ENCODE measurements at places on chromosomes 6 and 20. TPM values are rescaled to one million over a fixed set of nuclear protein-coding genes. Genes with fewer than 3 reads are reported as not detected.
A peak's percentile ranks its signal among the peaks of the same experiment; 100 is the strongest.

SLA2 gene
- 0.11 TPM for total RNA-seq

COMMD7 gene
- total RNA-seq = 11.9 TPM

SAPCD1 gene
- total RNA-seq = 0.90 TPM

DNA sequence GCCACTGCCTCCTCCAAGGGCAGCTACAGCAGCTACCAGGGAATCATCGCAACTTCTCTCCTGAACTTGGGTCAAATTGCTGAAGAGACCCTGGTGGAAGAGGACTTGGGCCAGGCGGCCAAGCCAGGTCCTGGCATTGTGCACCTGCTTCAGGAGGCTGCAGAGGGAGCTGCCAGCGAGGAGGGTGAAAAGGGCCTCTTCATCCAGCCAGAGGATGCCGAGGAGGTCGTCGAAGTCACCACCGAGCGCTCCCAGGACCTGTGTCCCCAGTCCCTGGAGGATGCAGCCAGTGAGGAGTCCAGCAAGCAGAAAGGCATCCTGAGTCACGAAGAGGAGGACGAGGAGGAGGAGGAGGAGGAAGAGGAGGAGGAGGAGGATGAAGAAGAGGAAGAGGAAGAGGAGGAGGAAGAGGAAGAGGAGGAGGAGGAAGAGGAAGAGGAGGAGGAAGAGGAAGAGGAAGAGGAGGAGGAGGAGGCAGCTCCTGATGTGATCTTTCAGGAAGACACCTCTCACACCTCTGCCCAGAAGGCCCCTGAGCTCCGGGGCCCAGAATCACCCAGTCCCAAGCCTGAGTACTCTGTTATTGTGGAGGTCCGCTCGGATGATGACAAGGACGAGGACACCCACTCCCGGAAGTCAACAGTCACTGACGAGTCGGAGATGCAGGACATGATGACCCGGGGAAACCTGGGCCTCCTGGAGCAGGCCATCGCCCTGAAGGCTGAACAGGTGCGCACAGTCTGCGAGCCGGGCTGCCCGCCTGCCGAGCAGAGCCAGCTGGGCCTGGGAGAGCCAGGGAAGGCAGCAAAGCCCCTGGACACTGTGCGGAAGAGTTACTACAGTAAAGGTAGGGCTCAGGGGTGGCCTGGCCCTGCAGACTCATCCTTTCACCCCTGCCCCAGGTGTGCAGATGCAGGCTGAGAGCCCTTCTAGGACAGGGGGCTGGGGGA is 43.7 kb downstream of the MYT1 start:
- DNase-seq = no peak

- DNase-seq = no peak
These were observed 95.9 kb downstream of the SSR1 start for GRCh38 chr6:7216941-7217621.

DNA sequence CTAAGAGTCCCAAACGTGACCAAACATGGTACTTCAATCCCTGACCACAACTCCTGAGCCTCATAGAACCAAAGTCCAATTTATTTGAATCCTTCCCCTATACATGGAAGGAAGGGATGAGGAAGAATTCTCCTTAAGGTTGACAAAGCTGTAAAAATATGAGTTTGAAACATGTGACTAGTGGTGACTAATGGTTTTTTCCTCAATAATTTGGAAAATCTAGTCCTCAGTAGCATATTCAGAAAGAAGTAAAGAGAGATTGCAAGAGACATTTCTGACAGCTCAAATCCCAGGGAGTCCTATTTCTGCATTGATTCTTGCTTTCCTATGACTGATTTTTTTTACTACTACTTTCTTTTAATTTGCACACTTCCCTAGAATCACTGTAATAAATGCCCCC is 443.7 kb downstream of the FRK start:
- no peak for DNase-seq

EYS gene
- total RNA-seq = 4.4 TPM

SSTR4 gene
- total RNA-seq = not detected

DNA sequence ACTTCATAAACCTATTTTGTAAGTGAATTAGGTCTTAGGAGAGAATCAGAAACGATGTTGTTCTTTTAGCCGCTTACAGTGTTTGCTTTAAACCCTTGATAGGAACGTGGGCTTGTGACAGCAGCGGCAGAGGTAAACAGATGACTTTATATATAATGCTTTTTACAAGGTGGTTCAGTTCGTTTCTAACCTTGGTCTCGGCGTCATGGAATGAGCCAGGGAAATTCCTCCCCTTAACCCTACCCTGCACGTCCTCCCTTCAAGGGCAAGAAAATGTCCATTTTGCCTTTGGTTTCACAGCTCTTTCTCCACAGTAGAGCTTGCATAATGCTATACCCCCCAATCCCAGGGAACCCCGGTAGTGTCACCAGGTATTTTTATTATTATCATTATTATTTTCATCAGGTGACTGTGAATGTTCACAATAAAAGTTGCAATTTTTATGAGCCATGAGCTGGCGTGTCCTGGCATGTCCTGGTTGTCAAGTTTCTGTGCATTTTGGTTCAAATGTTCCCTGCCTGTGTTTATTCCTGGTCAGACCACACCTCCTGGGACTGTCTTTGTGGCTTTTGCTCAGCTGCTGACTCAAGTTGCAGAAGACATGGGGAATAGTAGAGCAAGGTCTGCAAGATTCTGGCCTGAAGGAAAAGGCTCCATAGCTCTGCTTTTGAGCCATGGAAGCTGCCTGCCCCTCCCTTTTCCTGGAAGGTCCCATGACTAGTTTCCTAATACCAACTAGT is 112.8 kb upstream of the BMP2 start:
- DNase-seq = peak; percentile 69

DNA sequence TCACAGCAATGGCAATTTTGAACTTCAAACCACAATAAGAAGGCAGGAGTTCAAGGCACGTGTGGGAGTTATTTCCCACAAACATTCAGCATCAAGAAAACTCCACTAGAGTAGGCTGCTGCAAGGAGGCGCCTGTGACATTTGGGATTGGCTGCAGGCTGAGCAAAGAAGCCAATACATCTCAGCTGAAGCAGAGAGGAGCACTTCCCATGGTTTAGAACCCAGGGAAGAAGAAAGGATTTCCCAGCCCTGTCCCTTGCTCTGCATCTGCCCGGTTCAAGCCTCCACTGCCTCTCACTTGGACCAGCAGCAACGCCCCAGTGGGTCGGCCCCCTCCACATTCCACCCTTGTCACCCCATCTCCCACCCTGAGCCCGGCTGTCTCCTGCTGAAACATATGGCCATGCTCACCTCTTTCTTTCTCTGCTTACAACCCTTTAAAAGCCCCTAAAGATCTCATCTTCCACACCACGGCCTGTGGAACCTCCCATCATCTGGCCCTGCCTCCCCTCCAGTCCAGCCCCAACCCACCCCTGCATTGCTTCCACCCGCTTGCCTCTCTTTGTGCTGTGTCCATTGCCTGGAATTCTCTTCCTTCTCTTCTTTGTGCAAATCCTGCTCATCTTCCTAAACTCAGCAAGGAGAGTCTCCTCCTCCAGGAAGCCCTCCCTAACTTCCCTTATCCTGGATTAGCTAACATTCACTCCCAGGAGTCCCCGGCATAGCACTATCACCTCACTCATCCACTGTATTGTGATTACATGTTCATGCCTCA is 128.3 kb downstream of the ANKRD60 start:
- DNase-seq = no peak

DNA sequence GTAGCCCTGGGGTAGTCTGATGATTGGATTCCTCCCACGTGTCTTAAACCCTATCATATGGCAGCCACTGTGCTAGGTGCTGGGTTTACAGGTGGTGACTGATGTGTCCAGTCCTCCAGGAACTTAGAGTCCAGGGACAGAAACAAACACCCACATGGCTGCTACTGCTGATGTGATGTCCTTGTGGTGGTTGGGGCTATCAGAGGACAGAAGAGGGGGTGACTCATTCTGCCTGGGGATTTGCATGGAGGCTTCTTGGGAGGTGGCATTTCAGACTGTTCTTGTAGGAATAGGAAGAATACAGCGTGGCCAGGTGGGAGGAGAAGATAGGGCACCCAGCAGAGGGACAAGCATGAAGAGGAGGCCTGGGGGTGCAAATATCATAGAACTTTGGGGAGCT is 9.8 kb downstream of the RAET1G start:
- DNase-seq = no peak

C20orf141 gene
- not detected for total RNA-seq

C6orf58 gene
- total RNA-seq = not detected

GRCh38 chr6:18485660-18486435 is 98.7 kb downstream of the RNF144B start:
- no peak for DNase-seq

SCRT2 gene
- total RNA-seq = not detected

GRCh38 chr6:36914227-36914794 is 28.6 kb downstream of the C6orf89 start:
- DNase-seq = no peak

GRCh38 chr6:50829049-50829448 is 10.4 kb downstream of the TFAP2B start:
- no peak for DNase-seq

DNA sequence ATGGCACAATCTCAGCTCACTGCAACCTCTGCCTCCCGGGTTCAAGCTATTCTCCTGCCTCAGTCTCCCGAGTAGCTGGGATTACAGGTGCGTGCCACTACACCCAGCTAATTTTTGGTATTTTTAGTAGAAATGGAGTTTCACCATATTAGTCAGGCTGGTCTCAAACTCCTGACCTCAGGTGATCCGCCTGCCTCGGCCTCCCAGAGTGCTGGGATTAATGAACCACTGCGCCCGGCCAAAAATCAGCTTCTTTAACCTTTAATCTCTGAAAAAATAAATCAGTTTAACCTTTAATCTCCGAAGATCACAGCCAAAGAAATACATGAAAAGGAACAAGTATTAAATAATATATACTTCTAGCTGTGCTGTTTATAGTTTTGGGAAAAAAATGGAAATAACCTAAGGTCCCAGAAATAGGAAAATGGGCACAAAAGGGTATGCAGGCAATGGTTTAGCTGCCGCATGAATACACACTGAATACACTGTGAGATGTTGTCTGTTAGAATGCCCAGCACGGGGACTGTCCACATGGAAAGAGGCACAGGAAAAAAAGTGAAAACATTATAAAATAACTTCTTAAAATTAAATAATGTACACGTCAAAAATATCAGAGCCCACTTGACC is 1.6 kb downstream of the NQO2 start:
- DNase-seq = no peak

GRCh38 chr6:105815661-105816555 is 270.2 kb upstream of the PRDM1 start:
- DNase-seq = no peak

ULBP3 gene
- 3.4 TPM for total RNA-seq

DNA sequence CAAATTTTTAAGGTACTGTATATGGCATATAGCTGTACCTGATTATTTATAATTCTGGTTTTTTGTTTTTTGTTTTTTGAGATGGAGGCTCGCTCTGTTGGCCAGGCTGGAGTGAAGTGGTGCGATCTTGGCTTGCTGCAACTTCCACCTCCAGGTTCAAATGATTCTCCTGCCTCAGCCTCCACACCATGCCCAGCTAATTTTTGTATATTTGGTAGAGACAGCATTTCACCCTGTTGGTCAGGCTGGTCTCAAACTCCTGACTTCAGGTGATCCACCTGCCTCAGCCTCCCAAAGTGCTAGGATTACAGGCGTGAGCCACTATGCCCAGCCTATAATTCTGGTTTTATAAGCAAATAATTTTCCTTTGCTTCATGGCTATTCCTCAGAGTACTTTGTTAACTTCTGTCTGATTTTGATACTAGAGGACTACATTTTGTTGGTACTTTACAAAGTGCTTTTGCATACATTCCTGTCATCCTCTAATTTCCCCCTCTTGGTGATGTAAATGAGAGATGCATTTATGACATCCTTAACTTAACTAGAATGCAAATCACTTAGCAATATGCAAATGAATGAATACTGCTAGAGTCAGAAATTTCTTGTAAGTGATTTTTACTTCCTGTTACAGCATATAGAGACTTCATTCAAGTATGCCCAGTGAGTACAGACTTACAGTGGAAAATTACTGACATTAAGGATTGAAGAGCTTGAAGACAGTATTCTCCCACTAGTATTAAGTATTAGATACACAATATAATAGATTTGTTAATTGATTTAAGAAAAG is 35.7 kb upstream of the ARID1B start:
- DNase-seq = no peak

DNA sequence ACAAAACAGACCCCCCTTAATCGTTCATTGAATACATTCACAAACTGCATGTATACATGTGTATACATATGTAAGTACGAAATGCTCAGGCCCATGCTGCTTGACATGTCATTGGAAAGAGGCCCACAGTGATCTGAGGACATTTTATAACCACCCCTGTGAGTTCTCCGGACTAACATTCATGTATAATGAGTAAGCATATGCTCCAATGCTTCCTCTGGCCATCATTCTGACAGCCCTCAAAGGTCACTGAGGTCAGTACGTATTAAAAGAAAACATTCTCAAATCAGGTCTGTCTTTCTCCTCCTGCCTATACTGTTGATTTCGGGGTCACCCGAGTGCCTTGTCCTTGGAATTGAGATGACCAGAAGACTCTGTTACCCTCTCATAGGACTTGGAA is 54.9 kb downstream of the TENT5A start:
- no peak for DNase-seq

DNA sequence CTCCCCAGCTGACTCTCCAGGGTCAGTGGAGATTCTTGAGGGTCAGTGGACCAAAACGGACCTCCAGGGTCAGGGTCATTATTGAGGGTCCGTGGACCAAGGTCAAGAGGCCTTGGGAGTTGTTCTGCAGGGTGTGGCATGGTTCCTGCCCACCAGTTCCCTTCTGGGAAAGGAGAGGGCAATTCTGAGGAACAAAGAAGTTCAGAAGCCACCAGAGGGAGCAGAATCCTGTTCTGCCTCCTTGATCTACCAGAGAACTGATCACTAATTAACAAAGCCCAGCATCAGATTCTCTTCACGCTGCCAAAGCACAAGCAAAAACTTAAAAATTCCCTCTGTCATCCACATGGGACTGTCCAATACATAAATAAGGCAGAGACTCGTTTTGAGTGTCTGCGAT is 263.4 kb downstream of the DHX35 start:
- DNase-seq = no peak

GRCh38 chr6:92706976-92707375 is 712.4 kb downstream of the EPHA7 start:
- DNase-seq = no peak

IMPG1 gene
- total RNA-seq = 0.21 TPM

UBE2V1 gene
- 74.0 TPM for total RNA-seq

GRCh38 chr6:112389361-112389760 is 42.2 kb downstream of the RFPL4B start:
- DNase-seq = no peak

ADTRP gene
- 7.4 TPM for total RNA-seq

DNA sequence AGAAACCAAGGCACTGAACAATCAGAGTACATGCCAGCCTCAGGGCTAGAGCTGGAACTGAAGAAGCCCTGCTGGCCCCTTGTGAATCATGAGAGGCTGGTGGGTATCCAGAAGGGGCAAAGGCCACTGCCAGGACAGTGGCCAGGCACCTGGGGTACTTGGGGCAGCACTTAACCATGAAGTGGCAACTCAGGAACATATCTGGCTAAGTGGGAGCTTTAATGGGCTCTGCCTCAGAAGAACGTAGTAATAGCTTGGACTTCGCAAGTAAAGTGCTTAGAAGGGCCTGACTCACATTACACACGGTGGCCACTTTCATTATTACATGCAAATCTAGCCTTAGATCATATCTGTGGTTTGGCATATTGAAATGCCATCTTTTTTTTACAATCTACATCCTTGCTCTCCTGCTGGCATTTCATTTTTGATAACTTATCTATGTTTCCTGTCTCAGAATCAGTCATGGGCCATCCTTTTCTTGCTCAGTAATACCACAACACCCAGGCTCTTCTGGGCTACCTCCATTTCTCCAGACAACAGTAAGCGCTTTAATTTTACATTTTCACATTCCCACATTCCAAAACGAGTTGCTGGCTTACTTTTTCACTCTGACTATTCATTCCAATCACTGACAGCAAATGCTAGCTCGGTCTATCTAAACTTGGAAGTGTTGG is 21.6 kb downstream of the NAPB start:
- no peak for DNase-seq

GRM1 gene
- total RNA-seq = 0.16 TPM

SCUBE3 gene
- 3.9 TPM for total RNA-seq

INSM1 gene
- not detected for total RNA-seq

Measured in urinary bladder (tissue), 4 donors.